KG1 (cell line): ENCODE measurements at places on chromosomes 12 and 14.

- DNase-seq = no peak
These were observed 95.8 kb upstream of the ATXN7L3B start for GRCh38 chr12:74441872-74442271.

DNA sequence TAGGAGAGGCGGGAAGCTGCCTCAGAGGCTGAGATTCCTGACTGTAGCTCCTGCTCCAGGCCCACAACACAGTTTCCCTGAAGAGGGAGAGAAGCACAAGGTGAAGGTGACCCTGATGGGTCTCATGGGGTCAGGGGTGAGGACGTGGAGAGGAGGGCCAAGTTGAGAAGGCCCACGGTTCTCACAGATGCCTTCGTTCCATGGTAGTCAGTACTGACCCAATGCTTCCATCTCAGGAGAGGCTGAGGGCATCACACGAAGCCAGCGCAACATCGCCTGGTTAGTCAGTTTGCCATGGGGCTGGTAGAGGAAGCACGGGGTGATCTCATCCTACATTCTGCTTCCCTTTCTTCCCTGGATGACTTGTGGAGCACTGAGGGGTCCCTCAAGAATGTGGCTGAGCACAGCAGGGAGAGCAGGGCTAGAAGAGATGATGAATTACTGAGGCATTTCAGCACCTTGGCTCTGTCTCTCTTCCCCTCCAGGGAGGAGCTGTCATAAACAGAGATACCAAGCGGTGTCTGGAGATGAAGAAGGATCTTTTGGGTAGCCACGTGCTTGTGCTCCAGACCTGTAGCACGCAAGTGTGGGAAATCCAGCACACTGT is 51.9 kb downstream of the GALNT8 start:
- DNase-seq = no peak

GRCh38 chr14:92287987-92288386 is 35.0 kb upstream of the SLC24A4 start:
- DNase-seq = no peak

DNA sequence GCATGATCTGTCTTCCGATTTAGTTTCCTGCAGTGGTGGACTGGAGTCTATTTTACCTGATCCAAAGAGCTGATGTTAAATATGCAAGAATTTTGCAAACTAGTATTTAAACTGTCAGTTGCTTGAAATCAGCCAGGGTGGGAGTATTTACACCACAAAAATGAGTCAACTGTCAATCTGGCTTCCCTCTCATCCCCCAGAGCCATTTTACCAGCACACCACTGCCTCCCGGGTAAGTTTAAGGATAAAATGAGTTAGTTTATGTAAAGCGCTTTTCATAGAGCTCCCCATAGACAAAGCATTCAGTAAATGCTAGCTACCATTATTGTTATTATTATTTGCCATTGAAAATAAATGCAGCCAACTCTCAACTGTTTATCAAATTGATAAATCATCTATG is 106.3 kb upstream of the FRMD6 start:
- DNase-seq = no peak

GRCh38 chr12:5803532-5803931 is 141.5 kb downstream of the ANO2 start:
- DNase-seq = no peak

DNA sequence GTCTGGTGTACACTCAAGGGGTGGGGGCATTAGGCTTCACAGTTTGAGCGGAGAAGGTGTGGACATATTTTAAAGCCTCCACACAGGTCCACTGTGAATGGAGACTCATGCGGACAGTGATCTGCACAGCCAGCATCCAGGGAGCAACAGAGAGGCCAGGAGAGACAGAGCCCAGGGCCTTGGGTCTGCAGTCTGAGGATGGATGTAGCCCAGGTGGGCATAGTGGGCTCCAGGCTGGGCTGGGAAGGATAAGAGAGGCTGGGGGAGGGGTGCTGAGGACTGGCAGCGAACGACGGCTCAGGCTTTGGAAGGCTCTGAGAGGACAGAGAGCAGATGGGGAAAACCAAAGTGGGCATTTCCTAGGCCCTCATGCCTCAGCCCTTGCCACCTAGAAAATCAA is 128.8 kb downstream of the PAPOLA start:
- no peak for DNase-seq

GRCh38 chr12:60205500-60205899 is 609.7 kb downstream of the SLC16A7 start:
- no peak for DNase-seq

DNA sequence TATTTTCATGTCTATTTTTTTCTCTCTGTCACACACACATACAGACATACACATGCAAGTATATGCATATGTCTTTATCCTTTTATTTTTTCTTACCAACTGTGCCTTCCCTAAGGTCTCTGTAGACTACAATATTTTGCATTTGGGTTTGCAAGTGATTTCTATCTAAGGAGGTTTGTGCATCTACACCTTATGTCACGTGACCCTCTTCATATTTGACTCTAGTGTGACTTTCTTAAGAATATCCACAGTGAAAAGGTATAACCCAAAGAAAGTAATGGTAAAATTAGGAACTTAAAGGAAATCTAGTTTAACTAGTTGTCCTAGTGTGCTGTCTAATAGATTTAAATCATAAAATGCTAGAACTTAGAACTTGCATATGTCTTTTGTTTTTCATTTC is 298.8 kb upstream of the LRIG3 start:
- no peak for DNase-seq

DNA sequence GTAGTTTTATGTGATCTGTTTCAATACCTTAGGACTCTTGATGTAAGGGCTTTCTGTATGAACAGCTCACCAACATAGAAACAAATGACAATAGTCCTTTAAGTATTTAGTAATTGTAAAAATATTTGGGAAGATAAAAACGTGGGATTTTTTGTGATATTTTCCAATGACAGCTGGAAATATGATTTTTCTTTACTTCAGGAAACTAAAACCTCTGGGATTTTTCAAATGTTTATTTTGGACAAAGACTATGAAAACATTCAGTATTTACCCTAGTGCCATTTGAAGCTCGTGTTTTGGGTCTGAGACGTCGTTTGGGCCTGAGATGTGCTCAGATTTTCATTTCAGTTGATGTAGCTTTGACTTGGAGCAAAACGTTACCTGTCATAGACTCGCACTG is 240.0 kb downstream of the BMP4 start:
- no peak for DNase-seq

DNA sequence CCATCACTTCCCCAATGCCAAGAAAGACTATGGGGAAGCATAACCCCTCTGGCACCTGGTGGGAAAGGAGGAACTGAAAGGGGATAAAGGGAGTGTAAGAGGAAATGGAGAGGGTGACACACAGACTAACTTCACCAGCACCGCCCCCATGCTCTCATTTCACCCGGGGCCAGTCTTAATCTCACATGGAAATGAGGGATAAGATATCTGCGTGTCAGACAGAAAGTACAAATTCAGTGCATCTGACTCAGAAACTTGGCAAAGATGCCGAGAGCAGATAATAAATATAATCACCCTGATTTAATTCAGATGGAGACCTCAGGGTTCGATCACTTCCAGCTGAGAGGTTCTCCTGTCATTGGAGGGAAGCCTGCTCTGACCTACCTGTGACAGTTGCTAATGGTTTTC is 191.6 kb downstream of the DUSP6 start:
- DNase-seq = no peak

- no peak for DNase-seq
These were observed 797 bp downstream of the ESPL1 start for GRCh38 chr12:53268630-53269562.

DNA sequence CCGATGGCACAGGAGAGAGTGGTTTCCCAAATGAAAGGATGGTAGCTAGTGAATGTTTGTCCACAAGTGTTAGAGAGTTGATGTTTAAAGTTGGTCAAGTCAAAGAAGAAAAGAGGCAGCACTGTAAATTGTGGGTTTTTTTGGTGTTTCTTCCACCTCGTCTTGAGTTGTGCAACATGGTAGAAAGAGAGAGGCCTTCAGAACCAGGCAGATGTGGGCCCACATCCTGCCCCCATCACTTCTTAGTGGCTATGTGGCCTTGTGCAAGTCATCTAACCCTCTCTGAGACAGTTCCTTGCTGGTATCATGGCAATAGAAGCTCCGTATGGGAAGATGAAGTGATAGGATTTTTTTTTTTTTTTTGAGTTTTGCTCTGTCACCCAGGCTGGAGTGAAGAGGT is 60.8 kb downstream of the NDUFA12 start:
- peak; percentile 14 for DNase-seq

DNA sequence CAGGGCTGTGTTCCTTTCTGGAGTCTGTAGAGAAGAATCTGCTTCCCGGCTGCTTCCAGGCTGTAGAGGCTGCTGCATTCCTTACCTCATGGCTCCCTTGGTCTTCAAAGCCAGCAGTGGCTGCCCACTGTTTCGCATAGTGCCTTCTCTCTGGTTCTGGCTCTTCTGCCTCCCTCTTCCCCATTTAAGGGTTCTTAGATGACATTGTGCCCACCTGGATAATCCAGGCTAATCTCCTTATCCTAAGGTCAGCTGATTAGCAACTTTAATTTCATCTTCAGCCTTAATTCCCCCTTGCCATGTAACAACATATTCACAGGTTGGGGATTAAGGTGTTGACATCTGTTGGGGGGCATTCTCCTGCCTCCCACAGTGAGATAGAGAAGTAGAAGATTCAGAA is 208.6 kb upstream of the TMTC1 start:
- no peak for DNase-seq

DNA sequence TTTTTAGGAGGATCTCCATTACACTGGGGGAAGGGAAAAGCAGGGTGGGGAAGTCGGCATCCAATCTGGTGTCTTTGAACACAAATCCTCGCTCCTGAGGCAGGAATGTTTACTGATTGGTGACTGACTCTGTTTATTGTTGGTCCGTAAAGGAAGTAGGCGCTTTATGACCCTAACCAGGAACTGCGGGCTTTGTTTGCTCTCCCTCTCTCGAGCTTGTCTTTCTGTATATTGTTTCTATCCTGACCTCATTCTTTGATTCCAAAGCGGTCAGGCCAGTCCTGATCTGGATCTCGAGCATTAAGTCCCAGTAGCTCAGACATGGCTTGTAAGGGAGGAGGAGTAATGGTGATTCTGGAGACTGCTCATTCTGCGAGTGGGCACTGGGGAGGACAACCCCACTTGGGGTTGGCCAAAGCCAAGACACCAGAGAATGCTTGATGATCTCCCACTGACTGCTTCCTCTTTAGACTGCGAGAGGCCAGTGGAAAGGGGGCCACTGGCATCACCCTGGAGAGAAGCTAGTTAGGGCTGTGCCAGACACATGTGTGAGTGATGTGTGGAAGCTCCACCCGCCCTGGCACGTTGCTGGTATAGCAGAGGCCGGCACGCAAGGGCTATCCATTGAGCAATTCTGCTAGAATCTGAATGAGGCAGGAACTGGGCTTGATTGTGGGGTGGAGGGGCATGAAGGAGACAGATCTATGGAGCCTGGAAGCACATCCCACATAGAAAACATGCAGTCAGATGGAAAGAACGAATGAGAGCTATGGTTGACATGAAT is 194.6 kb downstream of the PAX9 start:
- no peak for DNase-seq

GRCh38 chr14:83162361-83162929 is 1628.8 kb upstream of the SEL1L start:
- no peak for DNase-seq

DNA sequence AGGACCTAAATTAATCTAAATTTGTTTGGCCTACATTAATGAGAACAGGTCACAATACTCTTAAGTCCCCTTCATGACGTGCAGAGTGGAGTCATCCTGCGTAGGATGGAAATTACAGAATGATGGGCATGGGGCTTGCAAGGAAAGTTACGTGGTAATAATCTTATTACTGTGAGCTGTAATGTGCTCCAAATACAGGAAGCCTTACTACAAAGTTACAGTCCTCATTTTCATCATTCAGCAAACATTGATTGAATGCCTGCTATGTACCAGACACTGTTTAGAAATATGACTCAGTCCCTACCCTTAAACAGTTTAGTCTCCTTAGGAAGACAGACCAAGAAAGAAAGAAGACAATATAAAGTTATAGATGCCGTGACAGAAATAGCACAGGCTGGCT is 9.4 kb downstream of the HIGD1C start:
- DNase-seq = no peak

- peak; percentile 23 for DNase-seq
These were observed 745 bp downstream of the CAND1 start for GRCh38 chr12:67269633-67270573.

DNA sequence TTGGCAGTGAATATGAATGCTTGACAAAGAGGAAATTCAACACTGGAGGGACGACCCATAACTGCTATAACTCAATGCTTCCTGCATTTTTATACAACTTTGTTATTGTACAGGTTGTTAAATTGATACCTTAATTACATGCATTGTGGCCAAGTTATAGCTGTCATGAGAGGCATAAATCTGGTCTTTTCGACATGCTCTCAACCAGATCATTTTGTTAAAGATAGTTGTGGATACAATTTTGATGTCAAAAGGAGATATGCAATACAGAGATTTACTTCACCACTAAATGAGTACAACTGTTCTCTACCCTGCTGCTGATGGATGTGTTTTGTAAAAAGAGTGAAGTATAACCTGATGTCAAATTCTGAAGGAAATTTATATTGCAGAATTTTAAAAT is 946.0 kb downstream of the GALC start:
- no peak for DNase-seq

GRCh38 chr12:121996945-121997612 is 24.6 kb upstream of the BCL7A start:
- no peak for DNase-seq

GRCh38 chr14:20302042-20302755 is 3.6 kb downstream of the TTC5 start:
- no peak for DNase-seq

DNA sequence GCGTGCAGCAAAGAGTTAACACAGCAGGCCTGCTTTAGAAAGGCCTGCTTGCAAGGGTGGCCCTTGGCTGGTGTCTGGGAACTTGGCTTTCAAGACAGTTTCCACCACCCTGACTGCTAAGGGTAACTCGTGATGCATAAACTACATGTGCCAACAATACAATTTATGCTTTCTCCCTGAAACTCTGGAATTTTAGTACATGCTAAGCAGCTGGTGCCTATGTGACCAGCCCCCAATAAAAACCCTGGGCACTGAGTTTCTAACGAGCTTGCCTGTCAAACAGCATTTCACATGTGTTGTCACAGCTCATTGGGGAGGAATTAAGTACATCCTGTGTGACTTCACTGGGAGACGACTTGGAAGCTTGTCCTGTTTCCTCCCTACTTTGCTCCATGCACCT is 133.1 kb downstream of the SLC5A8 start:
- no peak for DNase-seq

- no peak for DNase-seq
These were observed 32.4 kb downstream of the STXBP6 start for GRCh38 chr14:25017562-25017961.

GRCh38 chr12:106767954-106768822 is 6.3 kb upstream of the RIC8B start:
- DNase-seq = no peak
